ENCODE measurements at places on chromosomes 5 and 9. TPM values are rescaled to one million over a fixed set of nuclear protein-coding genes. Genes with fewer than 3 reads are reported as not detected.

GRCh38 chr5:76525956-76526355 lies 97.2 kb downstream of the F2RL2 start:
- H3K27ac ChIP-seq: no peak overlapping the region
- H3K4me3 ChIP-seq: no peak overlapping the region
- H3K36me3 ChIP-seq: no peaks in the 10 kb centered on the region

DNA sequence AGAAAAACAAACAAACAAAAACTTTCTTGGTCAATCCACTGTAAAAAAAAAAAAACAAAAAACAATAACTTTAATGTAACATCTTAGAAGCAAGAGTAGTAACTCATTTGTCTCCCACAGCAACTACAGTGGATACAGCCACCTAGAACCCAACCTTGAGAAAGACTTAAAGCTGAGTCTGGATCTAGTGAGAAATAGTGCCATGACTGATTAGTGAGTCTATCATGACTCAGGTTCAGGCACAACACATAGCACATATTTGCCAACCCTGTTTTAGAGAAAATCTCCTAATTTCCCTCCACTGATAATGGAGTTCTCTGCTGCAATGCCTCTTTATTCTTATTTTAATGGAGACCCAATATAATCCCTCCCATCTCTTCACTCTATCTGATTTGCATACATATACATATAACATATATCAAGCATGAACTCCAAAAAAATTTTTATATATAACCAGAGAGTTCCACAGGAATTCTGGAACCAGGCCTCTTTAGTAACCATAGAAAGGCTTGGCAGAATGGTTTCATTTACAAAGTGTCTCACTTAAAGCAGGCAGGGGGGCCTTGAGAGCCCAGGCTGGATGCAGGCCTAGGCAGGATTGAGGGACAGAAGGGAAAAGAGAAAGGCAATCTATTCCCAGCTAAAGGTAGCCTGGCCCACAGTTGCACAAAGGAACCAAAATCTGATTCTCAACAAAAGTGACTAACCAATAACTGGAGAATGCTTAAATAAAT lies 11.9 kb upstream of the NR4A3 start:
- H3K4me3 ChIP-seq: no peak overlapping the region
- no peaks in the 10 kb centered on the region for H3K27me3 ChIP-seq
- no peaks in the 10 kb centered on the region for H3K36me3 ChIP-seq
- no peak for DNase-seq
- peaks cover 9% of the 10 kb centered on the region for H3K4me1 ChIP-seq

DNA sequence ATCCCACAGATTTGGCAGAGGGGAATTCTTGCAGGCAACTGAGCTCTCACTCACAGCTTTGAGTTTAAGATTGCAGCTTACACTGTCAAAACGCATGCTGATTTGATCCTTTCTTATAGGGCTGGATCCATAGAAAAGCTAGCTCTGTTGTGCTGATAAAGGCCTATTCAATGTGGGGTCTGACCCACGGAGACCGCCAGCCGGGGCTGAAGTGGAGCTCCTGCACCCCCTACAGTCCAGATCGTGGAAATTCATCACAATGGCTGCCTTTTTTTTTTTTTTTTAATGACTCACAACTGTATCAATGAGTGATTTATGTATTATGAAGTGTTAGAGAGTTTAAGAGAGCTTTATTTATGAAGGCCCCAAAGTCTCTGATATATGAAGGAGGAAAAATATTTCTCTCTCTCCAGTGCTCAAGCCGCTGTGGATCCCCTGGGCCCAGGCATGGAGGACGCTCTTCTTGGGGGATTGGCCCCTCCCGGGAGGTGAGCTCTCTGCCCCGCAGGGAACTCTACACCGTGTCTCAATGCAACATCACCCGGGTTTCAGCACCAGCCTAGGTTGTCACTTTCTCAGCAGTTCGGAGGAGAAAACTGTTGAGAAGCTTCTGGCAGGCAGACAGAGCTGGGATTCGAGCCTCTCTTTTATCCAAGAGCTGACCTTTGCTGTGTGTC lies 700.2 kb downstream of the IRX1 start:
- DNase-seq: peak; percentile 8
- no peaks in the 10 kb centered on the region for H3K4me1 ChIP-seq
- H3K27me3 ChIP-seq: no peaks in the 10 kb centered on the region
- no peaks in the 10 kb centered on the region for H3K36me3 ChIP-seq
- H3K4me3 ChIP-seq: no peak overlapping the region

- no peaks in the 10 kb centered on the region for H3K4me1 ChIP-seq
- H3K36me3 ChIP-seq: no peaks in the 10 kb centered on the region
- no peak for DNase-seq
- no peaks in the 10 kb centered on the region for H3K27me3 ChIP-seq
- H3K4me3 ChIP-seq: no peak overlapping the region
These were observed 186.7 kb downstream of the CFAP90 start for GRCh38 chr5:7664208-7664607.

GRCh38 chr5:89282554-89283510 lies 399.8 kb upstream of the MEF2C start:
- no peak overlapping the region for H3K4me3 ChIP-seq
- H3K4me1 ChIP-seq: no peaks in the 10 kb centered on the region
- DNase-seq: no peak
- no peaks in the 10 kb centered on the region for H3K27me3 ChIP-seq

DNA sequence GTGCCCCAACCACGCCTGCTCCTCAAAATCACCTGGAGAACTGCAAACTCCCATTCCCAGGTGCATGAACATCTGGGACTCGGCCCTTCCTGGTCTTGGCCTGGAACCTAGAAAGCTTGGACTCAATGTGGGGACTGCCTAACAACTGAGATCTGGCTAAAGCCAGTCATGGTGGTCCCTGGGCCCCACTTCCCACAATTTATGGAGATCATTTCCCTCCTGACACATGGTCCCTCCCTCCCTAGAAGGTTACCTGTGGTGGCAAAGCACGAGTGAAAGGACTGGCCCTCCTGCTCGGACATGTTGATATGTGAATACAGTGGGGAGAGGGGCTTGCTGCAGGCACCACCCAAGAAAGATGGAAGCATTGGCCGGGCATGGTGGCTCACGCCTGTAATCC lies 18.8 kb downstream of the BICD2 start:
- no peak for DNase-seq
- H3K36me3 ChIP-seq: no peaks in the 10 kb centered on the region
- H3K4me3 ChIP-seq: no peak overlapping the region

The MIGA2 gene
- 78.8 TPM for total RNA-seq

DNA sequence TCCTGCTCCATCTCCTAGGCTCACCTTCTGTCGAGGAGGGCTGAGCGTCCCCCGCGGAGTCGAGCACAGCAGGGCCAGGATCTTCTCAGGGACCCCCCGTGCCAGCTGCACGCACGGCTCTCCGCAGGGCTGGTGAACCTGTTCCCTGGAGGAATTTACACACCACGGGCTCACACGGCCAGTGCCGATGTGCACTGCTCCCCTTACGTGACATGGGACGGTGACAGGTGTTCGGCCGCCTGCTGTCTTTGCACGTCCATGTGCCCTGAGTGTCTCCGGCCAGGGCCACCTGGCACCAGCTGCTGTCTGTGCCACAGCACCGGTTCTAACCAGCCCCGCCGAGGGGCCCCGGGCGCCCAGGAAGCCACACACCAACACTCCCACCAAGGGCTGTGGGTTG lies 8.7 kb upstream of the AGPAT2 start:
- DNase-seq: no peak
- no peak overlapping the region for H3K4me3 ChIP-seq
- H3K27me3 ChIP-seq: no peaks in the 10 kb centered on the region
- peaks cover 36% of the 10 kb centered on the region for H3K4me1 ChIP-seq
- H3K36me3 ChIP-seq: no peaks in the 10 kb centered on the region

The DMRTA1 gene
- 4.6 TPM for total RNA-seq

The CARD9 gene
- 0.56 TPM for total RNA-seq

All from thyroid gland (tissue), 4 donors.